IPS DF 6.9 (cell line): ENCODE measurements at places on chromosomes 3 and 15.

DNA sequence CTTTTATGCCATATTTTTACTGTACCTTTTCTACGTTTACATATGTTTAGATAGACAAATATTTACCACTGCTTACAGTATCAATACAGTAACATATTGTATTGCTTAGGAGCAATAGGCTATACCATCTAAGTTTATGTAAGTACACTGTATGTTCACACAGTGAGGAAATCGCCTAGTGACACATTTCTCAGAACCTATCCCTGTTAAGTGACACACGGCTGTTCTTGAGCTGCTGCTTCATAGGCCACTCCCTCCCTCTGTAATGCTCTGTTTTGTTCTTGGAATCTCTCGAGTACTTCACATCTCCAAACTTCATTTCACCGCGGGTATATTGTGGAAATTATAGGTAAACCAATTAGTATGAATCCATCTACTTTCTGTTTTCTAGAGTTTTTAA, 13.4 kb upstream of the SELENOT start:
- DNase-seq, result no peak

DNA sequence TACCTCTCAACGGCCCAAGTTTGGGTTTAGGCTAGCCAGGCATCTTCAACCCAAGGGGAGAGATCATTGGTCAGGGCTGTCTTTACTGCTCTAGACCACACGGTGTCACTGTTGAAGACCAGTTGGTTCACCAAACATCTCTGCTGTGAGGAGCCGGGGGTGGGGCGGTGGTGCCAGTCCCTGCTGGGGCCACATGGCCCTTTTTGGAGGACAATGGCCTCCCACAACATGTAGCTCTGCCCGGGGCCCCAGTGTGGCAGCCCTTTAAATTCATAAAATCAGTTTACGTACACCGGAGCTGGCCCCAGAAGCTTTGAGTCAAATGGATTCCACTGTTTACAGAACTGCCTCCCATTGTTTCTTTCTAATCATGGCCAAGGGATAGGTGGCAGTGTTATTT, 19.1 kb upstream of the TM4SF18 start:
- peak; percentile 84 for DNase-seq

GRCh38 chr3:190122198-190122771, 1.6 kb upstream of the P3H2 start:
- DNase-seq, result no peak

GRCh38 chr3:64342940-64343688, 117.8 kb upstream of the PRICKLE2 start:
- no peak for DNase-seq
